Stimulated activated CD8-positive, alpha-beta memory T cell treated with anti-CD3 and anti-CD28 coated beads, Interleukin-7, amount 100 ng/mL, for 48 hours (primary cell): ENCODE measurements at places on chromosomes 3 and 15.

DNA sequence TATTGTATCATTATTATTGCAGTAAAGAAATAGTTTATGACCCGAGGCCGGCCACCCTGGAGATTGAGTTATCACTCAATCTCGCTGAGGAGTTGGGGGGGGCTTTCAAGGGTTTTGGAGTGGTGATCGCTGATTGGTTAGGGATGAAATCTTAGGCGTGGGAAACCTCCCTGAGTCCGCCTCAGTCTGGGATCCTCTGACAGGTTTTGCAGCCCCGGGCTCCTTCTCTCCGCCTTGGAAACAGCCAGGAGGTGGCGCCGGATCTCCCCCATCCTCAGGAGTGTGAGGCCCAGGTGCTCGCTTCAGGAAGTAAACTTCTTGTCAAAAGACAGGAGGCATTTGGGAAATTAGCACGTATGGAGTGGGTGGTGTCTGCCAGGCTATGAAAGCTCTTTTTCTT, 41.1 kb upstream of the SEC61A1 start:
- no peak for DNase-seq

DNA sequence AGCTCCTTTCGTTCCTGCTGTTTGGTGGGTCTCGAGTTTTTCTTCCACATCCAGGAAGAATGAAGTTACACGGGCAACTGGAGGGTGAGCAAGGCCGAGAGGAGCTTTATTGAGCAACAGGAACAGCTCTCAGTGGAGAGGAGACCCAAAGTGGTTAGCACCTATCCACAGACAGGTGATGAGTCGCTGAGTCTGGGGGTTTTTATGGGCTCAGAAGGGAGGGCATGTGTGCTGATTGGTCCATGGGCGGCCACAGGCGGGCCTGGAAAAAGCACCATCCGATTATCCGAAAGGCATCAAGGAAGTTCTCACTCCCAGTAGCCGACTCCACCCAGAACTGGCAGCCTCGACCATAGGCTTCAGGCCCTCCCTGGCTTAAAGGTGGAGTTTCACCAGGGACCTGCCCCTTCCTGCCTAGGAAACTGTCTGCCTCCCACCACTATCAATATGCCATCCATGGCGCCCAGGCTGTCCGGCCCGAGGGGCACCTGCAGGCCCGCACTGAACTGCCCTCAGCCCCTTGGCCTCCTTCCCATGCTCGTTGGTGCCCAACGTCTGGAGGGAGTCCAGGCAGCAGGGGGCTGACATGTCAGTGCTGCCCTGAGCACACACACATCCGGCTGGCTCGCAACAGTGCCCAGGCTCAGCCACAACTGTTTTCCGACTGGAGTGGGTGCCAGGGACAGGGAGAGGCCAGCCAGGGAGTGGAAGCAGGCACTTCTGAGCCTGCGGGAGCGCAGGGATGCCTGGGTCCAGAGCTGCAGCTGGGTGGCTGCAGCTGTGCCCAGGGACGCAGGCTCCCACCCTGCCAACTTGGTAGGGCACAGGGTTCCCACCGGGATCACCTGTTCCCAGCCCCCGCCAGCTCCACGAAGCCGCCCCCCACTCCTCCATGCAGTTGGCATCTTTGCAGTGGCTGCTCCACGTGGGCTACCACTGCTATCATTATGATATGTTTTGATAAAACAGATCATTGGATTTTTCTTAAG, 170.2 kb downstream of the FNDC3B start:
- no peak for DNase-seq

DNA sequence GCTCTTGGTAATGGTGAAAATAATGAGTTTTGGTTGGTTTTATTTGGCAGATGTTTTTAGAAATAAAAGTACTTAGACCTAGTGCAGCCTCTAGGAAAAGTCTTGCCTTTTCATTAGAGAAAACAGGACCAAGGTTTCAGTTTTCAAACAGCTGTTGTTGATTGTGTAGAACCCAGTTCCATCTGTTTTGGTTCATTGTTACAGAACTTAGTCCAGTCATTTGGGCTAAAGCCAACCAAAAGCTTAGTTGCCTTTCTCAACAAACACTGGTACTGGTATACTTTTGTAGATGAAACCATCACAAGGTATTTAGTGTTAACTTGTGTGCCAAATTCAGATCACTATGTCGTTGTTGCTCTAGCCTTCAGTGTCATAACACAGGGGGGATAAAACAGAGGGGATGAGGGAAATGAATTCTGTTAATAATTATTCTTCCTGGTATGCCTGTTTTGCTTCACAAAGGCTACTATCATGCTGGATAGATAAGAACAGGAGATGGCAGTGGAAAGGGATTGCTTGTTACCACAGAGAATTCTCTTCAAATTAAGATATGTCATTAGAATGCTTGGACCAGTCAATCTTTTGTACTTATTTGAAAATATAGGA, 12.6 kb upstream of the APH1B start:
- DNase-seq = no peak

GRCh38 chr15:71319935-71320334, 204.7 kb downstream of the THSD4 start:
- DNase-seq = no peak

GRCh38 chr3:72265256-72266015, 480.5 kb upstream of the PROK2 start:
- no peak for DNase-seq

GRCh38 chr15:79296583-79296982, 14.1 kb downstream of the ANKRD34C start:
- no peak for DNase-seq

GRCh38 chr3:29284497-29284896, 3.6 kb downstream of the RBMS3 start:
- DNase-seq = no peak

GRCh38 chr3:51777985-51778384, 1.1 kb downstream of the IQCF6 start:
- DNase-seq = no peak

DNA sequence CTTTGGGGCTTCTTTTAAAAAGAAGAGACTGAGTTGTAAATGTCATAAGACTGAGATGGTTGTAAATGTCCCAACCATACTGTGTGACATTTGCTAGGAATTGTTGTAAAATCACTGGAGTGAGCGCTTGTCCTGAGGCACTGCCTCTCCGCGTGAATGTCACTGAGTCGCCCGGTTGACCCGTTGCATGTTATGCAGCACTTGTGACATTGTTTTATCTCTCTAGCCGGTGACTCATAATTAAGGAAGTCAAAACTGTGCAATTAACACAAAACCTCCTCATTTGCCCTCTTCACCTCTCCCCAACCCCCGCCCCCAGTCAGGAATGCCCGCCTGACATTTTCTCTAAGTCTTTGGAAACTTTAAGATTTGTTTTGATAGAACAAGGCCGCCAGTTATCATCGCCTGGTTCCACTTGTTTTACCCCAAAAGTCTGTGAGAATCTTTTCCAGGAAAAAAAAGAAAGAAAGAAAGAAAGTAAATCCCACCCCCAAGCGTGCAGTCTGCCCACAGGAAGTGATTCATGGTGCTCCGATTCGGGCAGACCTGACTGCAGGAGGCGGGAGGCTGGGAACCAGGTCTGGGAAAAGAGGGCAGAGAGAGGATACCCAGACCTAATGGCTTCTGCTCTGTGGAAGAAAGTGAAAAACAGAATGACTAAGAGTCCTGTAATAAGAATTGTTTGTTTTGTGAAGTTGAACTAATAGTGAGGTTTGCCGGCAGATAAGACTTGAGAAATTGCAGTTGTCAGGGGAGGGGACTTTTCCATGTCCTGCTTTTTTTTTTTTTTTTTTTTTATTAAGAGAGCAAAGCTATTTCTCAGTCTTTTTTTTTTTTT, 84.8 kb downstream of the SMAD3 start:
- no peak for DNase-seq

DNA sequence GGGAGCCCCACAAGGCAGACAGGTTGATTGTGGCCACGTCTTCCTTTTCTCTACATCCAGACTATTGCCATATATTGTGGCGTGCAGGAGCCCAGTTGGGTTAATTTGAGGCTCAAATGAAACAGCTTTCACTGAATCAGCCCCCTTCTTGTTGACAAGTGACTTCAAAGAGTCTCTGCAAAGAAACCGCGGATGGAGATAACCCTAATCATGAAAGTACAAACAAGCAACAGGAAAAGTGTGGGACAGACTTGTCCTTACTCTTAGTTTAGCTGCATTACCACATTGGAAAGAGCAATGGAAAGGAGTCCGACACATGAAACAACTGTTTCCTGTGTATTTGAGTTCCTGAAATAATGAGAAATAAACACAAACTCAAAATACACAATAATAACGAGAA, 3.3 kb downstream of the TMEM40 start:
- no peak for DNase-seq

- no peak for DNase-seq
Observed at GRCh38 chr15:34759347-34759746, 4.5 kb upstream of the GJD2 start.
